Activated CD4-positive, alpha-beta T cell treated with anti-CD3 and anti-CD28 coated beads, Interleukin-2, amount 50 U/mL, for 24 hours (primary cell): ENCODE measurements at places on chromosomes 6 and 20.

DNA sequence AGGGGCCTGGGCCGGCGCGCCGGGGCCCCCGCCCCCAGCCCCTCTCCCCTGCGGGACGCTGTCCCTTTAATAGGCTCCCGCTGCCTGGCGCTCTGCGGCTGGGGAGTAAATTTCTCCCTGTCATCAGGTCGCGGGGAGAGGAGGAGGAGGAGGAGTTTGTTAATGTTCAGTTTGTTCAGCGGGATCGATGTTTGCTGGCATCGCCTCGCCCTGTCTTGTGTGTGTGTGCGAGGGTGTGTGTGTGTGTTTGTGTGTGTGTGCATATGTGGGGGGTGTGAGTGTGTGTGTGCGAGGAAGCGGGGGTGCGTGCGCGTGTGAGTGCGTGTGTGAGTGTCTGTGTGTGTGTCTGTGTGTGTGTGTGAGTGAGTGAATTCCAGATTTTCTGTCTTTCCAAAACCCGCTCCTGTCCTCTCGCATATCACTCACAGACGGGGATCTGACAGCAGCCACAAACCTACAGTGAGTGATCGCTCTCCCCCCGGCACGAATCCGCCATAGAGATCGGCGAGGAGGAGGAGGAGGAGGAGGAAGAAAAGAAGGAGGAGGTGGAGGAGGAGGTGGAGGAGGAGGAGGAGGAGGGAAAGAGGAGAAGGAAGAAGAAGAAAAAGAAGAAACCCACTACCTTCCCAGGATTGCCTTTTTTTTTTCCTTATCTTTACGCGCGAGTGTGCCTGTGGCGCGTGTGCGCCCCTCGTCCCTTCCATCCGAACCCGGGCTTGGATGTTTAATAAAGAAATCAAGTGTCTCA, at the start of gene TSHZ2:
Gene TSHZ2 (plus strand): TSS at position 169 of the 748 bp plus-strand sequence. CDS start 936 bp downstream, outside the sequence.
- peak; percentile 40 for DNase-seq

DNA sequence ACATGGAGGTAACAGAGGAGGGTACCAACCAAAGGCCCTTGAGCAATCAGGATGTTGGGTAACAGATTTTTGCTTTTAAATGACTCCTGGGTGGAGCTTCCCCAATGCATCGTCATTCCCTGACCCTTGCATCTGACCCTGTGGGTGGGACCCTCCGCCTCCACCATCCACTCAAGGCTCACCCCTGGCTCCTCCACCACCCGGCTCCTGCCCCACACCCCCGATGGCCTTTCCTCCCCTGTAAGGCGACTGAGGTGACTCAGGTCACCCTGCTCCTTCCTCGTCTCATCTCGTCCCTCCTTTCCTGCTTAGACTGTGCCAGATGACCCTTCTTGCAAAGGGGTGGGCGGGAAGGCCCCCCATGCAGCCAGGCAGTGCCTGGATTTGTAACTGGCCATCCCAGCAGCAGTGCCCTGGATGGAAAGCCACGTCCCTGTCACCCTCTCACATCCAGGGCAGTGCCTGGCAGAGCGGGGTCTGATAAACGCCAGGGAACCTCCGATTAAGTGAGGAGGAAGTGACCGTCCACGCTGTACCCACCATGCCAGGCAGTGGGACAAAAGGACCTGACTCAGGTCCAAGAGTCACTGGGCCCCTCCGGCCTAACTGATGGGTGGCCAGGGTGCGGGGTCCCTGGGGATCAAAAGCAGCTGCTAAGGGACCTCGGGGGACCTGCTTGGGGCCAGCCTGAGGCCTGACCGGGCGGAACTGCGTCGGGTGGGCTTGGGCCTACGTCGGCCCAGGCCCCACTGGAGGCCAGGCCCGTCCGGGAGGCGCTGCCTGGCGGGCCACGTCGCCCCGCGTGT, 624 bp upstream of the NPEPL1 start:
- DNase-seq: no peak

- no peak for DNase-seq
Observed at GRCh38 chr6:72626126-72626525, 4.3 kb downstream of the KCNQ5 start.

GRCh38 chr6:14816116-14816859, 429.6 kb upstream of the JARID2 start:
- DNase-seq: no peak

GRCh38 chr6:143549221-143549948, 37.9 kb upstream of the FUCA2 start:
- no peak for DNase-seq

- DNase-seq: no peak
Observed at GRCh38 chr20:21326700-21327099, 23.6 kb downstream of the XRN2 start.

DNA sequence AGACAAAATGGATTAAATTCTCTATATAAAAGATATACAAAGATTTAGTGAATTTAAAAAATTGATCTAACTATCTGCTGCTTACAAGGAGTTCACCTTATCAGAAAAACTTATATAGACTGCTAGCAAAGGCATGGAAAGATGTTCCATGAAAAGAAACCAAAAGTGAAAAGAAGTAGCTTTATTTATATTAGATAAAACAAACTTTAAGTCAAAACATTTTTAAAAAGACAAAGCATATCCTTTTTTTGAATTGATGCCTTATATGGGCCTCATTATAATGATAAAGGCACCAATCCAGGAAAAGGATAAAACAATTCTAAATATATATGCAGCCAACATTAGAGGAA, 334.2 kb downstream of the MEI4 start:
- DNase-seq: no peak

DNA sequence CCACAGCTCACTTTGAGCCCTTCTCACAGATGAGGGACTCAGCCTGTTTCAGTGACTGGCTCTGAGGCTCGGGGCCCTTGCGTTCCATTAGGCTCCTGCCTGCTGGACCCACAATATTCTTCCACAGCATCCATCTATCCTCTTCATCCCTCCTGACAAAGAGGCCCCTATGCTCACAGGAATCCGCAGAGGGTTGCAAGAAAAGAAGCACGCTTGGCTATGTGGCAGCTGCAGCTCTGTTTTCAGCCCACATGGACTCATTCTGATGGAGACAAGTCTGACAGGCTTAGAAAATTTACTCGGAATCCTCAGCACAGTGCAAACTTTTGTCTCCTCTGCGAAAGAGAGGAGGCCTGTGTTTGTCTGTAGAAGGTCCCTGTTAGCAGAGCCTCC, 207.5 kb downstream of the SYNDIG1 start:
- DNase-seq: no peak

- DNase-seq: no peak
Observed at GRCh38 chr6:83812595-83812994, 40.6 kb upstream of the RIPPLY2 start.

GRCh38 chr6:147853574-147853973, 345.1 kb downstream of the SAMD5 start:
- DNase-seq: no peak

DNA sequence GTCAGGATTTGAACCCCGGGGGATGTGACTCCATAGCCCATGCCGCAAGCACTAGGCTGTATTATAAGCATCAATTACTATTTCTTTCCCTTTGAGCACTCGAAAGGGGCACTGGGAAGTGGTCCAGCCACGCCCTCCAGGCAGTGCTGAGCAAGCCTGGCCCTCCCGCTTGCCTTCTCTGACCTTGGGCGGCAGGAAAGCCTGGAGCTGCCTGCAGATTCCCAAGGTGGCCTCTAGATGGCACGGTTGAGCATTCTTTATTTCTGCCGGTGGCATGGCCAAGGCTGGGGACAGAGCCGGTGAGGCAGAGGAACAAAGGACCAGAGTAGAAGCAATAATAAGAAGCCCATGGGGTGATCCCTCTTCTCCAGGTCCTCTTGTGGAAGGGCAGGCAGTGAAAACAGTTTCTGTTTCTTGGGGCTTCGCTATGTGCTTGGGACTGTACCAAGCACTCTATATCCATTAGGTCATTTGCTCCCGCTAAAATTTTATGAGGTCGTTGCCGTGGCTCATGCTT, 32.0 kb downstream of the ARHGAP40 start:
- DNase-seq: peak; percentile 61

GRCh38 chr6:39530201-39530759, 194.9 kb downstream of the KIF6 start:
- DNase-seq: no peak

DNA sequence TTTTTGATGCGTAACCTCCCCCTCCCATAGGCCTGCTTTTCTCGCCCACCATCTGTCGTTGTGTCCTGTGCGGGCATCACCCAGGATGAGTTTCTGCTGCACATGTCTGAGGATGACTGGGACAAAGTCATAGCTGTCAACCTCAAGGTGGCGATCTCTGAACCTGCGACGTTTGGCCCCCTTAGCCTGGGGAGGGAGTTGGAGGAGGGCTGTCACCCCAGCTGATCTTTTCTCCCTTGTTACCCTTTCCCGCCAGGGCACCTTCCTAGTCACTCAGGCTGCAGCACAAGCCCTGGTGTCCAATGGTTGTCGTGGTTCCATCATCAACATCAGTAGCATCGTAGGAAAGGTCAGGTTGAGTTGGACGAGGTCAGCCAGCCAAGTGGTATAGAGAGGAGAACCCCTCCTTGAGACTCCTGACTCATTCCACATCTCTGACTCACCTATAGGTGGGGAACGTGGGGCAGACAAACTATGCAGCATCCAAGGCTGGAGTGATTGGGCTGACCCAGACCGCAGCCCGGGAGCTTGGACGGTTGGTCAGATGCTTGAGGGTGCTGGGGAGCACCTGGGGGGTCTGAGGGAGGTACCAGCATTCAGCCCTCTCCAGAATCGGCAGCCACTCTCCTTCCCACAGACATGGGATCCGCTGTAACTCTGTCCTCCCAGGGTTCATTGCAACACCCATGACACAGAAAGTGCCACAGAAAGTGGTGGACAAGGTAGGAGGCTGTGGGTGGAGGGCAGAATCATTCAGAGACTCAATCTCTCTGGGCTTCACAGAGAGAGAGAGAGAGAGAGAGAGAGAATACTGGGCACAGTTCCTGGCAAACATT, 954 bp downstream of the HSD17B8 start:
- no peak for DNase-seq

DNA sequence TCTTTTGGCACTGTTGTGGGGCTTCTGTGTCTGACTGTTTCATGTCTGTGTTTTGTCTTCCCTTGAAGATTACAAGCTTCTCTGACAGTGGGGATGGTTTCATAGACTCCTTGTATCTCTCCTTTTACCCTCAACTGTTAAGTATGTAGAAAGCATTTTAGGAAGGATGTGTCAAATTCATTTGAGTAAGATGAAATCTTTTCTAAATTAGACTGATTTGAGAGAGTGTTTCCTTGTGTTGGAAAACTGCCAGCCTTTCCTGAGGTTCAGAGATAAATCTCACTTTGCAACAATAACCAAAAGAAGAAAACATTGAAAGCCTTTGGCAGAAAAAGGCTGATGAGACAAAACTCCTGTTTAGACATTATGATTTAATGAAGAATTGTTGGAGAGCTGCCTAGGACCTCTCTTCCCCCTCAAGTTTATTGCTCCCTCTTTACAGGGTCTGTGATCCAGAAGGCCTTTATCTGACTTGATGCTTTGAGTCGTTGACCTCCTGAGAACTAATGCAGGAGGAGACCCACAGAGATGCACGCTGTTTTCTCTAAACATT, 68.3 kb downstream of the ANKS1A start:
- no peak for DNase-seq

DNA sequence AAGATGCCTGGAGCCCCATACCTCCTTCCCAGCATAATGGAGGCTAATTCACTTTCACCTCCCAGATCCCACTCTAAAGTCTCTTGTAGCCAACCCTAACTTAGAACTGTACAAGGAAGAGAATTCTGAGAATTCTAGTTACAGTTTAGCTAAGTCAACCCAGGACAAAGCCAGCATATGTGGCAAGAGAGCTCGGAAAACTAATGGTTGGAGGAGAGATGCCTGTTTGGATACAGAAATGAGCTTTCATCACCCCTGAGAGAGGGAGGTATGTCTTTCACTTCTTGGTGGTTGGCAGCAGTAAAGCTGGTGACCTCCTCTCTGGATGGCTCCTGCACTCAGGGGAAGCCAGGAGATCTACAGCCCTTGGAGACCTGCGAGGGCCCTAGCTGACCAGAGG, 252.6 kb upstream of the SUPT3H start:
- no peak for DNase-seq

DNA sequence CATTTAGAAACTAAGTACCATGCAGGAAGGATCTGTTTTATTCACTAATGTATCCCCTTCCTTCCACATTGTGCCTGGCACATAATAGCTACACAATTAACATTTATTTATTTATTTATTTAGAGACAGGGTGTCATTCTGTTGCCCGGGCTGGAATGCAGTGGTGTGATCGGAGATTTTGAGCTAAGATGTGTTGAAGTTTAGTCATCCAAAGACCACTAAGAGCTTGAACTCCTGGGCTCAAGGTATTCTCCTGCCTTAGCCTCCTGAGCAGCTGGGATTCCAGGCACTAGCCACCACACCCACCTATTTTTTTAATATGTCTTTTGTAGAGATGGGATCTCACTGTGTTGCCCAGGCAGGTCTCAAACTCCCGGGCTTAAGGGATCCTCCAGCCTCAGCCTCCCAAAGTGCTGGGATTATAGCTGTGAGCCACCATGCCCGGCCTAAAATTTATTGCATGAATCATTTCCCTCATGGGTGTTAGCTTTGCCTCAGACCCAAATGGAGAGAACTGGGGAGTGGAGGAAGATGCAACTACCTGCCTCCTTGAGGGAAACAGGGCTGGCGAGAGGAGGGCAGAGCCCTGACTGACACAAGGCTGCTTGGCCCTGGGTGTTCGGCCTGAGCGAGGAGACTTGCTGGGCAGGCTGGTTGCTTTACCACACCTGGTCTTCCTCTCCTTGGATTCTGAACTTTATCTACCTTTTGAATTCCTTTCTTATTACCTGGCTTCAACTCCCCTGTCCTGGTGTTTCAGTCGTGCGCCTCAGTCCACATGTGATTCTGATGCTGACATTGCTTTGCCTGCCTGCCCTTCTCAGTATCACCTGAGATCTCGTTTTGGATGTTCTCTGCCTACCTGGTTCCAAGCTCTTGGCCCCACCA, 1.7 kb upstream of the DYNLT1 start:
- DNase-seq: no peak

DNA sequence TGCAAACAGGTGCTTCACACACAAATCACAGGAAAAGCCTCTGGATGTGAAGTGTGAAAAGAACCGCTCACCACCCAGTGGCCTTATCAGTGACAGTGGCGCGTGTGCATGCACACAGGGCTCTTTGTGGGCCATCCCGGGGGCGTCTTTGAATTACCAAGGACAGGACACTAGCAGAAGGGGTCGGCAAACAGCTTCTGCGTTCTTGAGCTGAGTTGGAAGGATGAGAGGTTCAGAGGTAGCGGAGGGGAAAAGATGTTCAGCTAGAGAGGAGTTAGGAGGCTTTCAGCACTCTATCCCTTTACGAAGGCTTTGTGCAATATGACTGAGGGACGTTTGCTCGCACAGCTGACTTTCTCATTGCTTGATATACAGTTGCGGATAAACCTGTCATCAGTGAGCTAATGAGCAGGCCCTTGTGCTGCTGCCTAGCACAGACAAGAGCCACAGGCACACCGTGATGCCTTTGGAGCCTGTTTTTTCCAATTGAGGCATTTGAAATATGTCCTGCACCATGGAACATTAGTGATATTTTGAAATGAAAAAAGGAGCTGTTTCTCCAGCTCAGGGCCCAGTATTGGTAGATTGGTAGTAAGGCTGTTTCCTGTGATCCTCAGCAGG, 83.1 kb downstream of the IYD start:
- no peak for DNase-seq
